Left renal cortex interstitium (tissue), 4 donors: ENCODE measurements at places on chromosomes 2 and 18.

GRCh38 chr18:49560624-49561288 lies 1.1 kb upstream of the LIPG start:
- DNase-seq, result peak; percentile 67

- DNase-seq, result no peak
Measured at GRCh38 chr2:217186152-217186551, 326.3 kb upstream of the TNP1 start.

- peak; percentile 57 for DNase-seq
Measured at GRCh38 chr2:170514140-170514539, 201.0 kb upstream of the SP5 start.

DNA sequence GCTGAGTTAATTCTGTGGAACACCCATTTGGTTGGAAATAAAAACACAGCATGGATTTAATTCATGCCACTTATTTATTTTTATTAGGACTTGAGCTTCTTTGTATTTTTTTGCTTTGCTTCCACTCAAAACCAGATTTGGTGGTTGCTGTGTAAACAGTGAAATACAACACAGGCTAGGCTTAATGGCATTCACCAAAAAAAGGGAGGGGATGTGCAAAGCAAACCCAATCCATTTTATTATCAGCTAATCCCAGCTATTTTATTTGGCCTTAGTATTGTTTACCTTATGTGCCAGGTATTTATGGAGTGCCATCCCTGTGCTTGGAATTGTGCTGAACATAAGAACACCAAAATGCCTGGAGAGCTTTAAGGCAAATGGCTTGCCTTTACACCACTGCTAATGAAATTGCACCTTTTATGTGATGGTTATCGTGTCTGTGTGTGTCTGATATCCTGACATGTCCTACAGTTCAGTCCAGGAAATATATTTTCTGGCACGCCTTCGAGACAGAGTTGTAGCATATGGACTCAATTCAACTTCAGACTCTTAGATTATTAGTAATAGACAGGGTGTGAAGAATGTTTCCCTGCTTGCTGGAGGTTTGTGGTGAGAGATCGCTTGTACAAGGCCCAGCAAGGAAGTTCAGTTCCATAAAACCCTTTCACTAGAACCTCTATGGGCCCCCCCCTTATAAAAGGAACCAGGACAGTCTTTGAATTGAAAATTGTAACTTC lies 99.6 kb downstream of the PRPF40A start:
- no peak for DNase-seq

DNA sequence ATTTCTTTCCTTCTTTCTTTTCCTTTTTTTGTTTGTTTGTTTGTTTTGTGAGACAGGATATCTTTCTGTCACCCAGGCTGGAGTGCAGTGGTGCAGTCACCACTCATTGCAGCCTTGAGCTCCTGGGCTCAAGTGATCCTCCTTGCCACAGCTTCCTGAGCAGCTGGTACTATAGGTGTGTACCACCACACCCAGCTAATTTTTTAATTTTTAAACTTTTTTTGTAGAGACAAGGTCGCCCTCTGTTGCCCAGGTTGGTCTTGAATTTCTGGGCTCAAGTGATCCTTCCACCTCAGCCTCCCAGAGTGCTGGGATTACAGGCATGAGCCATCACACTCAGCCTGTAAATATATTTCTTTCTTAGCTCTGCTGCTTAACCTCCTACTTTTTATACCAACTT lies 83.4 kb upstream of the CYP20A1 start:
- no peak for DNase-seq

DNA sequence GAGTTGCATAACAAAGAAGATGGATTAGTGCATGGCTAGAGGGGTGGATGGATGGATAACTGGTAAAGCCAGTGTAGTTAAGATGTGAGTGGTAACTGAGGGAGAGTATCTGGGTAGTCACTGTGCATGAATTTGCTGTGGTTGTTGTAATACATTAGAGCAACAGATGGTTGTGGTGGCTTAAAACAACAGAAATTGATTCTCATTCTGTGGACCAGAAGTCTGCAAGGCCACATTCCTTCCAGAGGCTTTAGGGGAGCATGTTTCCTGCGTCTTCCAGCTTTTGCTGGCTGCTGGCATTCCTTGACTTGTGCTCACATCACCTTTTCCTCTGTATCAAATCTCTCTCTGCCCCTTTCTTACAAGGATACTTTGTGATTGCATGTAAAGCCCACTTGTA lies 155.4 kb downstream of the ASB1 start:
- DNase-seq, result no peak

- no peak for DNase-seq
Measured at GRCh38 chr2:227933884-227934283, 62.5 kb downstream of the DAW1 start.

DNA sequence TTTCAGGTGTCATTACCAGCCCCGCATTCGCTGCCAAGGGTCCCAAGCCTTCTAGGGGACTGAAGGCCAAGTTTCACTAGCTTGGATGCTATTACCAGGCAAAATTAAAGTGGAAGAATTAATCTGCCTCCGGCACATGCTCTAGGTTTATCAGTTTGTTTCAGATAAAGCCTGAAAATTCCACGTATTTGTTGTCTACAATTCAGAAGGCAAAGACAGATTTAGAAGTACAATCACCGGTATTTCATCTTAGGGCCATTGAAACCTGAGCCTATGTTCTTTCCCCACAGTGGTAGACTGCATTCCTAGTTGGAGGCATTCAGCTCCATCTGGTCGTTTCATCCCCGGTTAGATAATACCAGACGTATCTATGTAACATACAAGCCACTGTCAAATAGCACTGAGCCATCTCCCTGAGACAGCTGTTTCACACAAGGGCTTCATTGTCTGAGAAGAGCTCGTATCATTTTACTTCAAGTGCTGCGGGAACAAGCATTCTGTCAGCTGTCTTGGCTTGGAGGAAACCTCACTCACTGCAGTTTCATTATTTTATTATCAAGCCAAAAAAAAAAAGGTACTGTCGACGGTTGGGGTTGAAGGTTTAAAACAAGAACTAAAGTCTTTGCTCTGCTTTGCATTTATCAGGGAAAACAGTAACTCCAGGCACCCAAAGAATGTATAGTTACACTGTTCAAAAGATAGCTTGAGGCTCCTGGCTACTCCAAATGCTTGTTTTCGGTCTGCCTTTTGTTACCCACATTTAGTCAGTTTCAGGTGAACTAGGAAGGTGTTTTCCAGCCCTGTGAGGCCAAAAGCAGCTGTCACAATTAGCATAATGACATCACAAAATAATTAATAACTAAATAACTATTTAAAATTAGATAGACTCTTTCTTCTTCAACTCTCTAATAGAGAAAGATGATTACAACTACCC lies 76.7 kb downstream of the TGIF1 start:
- DNase-seq, result no peak

DNA sequence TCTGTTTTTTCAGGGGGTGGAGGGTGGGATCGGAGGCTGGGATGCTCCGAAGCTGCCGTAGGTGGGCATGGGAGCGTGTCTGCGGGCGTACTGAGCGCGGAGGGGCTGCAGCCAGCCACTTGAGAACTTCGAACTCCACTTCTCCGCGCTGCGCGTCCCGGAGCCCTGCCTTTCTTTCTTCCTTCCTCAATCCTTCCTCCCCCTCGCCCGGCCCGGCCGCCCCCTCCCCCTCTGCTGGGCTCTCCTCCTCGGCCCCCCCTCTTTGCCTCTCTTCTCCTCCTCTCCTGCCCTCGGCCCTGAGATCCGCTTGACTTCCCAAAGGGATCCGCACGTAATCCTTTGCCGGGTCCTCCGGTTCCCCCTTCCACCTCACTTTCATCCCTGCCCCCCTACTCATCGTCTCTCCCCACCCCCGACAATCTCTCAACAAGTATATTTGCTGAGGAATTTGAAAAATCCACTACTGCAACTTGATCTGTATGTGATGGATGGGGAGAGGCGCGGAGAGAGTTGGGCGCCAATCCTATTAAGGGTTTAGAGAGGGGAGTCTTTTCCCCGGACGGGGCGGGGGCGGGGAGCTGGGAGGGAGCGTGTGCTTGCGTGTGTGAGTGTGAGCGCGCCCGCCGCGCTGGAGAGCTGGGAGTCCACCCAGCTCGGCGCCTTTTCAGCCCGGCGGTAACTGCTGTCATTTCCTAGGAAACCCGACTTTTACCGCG lies 1.1 kb downstream of the GLI2 start:
- no peak for DNase-seq

- DNase-seq, result peak; percentile 19
Measured at GRCh38 chr2:151410485-151410834, 758 bp downstream of the RIF1 start.
